Dermis microvascular lymphatic vessel endothelial cell (primary cell): ENCODE measurements at places on chromosomes 2 and 18. TPM values are rescaled to one million over a fixed set of nuclear protein-coding genes. Genes with fewer than 3 reads are reported as not detected.

The CHRNG gene
- not detected in 2 replicates for total RNA-seq

The KIF1A gene
- under 0.01 TPM in 2 replicates for total RNA-seq

GRCh38 chr2:47152803-47153202 lies 2.3 kb downstream of the STPG4 start:
- no peak for DNase-seq

- DNase-seq = no peak
Measured at GRCh38 chr2:100409461-100409860, 8.0 kb downstream of the CHST10 start.

The EPB41L3 gene
- 4.5 and 10.0 TPM in 2 replicates for total RNA-seq

DNA sequence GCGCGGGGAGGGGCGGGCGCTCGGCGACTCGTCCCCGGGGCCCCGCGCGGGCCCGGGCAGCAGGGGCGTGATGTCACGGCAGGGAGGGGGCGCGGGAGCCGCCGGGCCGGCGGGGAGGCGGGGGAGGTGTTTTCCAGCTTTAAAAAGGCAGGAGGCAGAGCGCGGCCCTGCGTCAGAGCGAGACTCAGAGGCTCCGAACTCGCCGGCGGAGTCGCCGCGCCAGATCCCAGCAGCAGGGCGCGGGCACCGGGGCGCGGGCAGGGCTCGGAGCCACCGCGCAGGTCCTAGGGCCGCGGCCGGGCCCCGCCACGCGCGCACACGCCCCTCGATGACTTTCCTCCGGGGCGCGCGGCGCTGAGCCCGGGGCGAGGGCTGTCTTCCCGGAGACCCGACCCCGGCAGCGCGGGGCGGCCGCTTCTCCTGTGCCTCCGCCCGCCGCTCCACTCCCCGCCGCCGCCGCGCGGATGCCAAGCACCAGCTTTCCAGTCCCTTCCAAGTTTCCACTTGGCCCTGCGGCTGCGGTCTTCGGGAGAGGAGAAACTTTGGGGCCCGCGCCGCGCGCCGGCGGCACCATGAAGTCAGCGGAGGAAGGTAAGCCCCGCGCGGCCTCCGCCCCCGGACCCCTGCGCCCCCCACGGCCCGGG lies at the start of gene NFATC1:
Gene NFATC1 (plus strand): TSS at position 170 of the 644 bp plus-strand sequence. CDS start 295 bp downstream, at position 465.
- DNase-seq = peak; percentile 89

The RGPD3 gene
- total RNA-seq = 0.13 and 0.25 TPM in 2 replicates

DNA sequence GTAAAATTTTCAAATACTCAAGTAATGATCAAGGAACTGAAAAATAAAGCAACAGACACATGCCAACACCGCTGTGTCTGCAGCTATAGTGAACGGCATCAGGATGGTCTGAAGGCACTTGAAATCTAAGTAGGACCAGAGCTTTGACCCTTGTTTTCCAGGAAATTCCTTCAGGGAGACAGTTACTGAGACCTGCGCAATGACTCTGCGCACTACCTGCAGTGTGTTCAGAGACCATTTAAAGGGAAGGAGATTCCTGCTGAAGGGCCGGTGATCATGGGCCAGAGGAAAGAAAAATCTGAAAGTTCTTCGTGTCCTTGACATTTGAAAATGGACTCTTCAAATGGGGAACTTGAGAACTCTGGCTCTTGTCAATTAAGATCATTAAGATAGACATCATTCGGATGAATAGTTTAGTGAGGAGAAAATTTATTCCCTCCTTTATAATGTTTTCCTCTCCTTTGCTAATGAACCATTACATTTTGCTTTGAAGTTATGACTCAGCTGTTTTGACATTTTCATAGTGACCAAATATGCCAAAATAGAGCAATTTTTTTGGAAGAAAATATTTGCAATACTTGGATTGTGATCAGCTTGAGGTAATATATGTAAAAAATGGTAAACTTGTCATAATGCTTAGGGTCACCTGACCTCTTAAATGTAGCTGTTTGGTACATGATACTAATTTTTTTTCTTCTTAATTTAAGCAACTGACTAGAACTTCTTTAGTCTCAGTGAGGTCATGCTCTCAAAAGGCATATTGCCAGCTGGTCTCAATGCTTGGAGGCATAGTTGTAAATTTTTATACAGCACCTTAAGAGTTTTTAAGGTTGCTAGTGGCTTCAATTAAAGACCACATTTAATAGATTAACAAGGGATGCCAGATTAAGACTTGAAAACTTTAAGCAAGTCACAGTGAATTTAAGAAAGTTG lies 329.3 kb downstream of the ARHGAP15 start:
- DNase-seq = no peak

DNA sequence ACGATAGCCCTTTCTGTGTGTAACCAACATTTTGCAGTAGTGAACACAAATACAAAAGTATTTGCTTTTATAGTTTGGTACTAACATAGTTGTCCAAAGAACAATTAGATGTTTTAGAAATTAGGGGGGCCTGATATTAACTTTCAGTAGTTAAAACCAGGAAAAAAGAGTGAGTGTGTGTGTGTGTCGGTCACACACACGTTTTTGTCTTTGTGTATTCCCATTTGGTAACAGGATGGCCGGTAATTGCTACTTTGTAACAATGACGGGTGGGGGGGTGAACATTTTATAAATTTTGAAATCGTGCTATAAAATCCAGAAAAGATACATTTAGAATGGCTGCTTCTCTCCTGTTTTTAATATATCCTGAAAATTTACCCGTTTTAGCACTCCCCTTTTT lies 1.5 kb downstream of the PPIG start:
- DNase-seq = peak; percentile 7

- DNase-seq = peak; percentile 29
Measured at GRCh38 chr2:188382107-188382506, 90.4 kb downstream of the GULP1 start.

- no peak for DNase-seq
Measured at GRCh38 chr18:13279181-13280069, 60.9 kb downstream of the LDLRAD4 start.

GRCh38 chr18:74654638-74655037 lies 57.0 kb downstream of the ZNF407 start:
- DNase-seq = peak; percentile 22

- DNase-seq = no peak
Measured at GRCh38 chr2:80153151-80153550, 151.4 kb downstream of the LRRTM1 start.

GRCh38 chr2:11364565-11364887 lies 20.1 kb upstream of the ROCK2 start:
- no peak for DNase-seq

The NEB gene
- total RNA-seq = 0.39 and 0.63 TPM in 2 replicates

The ITGB6 gene
- total RNA-seq = not detected in 2 replicates

The YES1 gene
- 149 and 207 TPM in 2 replicates for total RNA-seq

DNA sequence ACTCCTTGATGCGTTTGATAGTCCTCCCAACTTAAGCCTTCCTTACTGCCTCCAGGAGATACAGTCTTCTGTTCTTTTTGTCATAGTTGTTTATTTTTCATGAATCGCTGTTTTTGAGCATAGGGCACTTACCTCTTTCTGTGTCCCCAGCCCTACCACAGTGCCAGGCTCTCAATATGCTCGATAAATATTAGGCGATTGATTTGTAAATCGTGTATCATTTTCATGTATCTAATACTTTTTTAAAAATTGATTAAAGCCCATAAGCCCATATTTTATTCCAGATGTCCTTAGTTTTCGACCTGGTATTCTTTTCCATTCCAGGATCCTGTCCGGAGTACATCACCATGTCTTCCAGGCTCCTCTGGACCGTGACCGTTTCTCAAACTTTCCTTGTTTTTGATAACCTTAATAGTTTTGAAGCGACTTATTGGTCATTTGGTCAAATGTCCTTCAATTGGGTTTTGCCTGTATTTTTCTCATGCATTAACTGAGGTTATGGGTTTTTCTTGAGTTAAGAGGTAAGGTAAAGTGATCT lies 444 bp upstream of the MMADHC start:
- DNase-seq = no peak

- no peak for DNase-seq
Measured at GRCh38 chr2:218194880-218195279, 22.1 kb upstream of the ARPC2 start.

DNA sequence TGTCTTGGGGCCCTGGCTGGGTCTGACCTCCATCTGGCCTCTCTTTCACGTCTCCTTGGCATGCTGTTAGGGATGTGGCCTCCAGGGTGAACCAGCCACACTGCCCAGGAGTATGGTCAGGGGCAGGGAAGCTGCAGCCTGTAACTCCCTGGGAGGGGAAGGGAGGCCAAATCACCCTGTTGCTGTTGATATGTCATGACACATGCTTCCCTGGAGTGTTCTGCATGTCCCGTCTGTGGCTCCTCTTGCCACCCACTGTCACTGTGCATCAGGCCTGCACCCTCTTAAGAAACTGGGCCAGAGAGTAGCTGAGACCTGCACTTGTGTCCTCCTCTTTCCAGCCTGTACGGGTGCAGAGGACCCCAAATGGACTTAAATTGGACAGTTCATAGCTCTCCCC lies 221.3 kb downstream of the FHOD3 start:
- DNase-seq = no peak

The CNTNAP5 gene
- not detected in 2 replicates for total RNA-seq

- peak; percentile 51 for DNase-seq
Measured at GRCh38 chr2:42196403-42197267, 27.5 kb downstream of the EML4 start.

The ALLC gene
- total RNA-seq = not detected in 2 replicates

DNA sequence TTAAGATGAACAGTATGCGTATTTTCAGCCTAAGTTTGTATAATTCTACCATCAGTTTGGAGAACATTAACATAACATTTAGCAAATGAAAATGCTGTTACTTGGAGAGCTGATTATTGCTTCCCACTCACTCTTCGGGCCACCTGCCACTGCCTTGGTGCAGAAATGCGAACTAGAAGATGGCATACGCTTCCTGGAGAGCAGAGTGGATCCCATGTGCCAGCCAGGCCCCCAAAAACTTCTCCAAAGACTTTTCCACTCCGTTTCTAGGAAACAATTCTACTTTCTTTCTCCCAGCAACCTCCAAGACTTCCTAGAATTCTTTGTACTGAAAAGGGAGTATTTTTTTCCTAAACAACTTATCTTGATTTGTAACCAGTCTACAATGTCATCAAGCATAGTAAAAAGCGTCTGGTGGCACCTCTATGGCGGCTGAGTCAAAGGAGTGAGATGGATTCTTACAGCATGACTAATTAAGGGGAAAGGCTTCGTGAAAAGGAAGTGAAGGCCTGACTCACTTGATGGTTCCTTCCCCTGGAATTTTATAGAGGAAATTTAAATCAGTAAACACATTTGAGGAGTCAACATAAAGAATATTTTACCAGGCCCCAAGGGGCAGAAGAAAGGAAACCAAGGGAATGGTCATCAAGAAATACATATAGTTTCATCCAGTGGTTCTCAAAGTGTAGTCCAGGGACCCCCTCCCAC lies 36.6 kb downstream of the FEZ2 start:
- DNase-seq = peak; percentile 96

The KANSL1L gene
- 12.2 and 19.5 TPM in 2 replicates for total RNA-seq

DNA sequence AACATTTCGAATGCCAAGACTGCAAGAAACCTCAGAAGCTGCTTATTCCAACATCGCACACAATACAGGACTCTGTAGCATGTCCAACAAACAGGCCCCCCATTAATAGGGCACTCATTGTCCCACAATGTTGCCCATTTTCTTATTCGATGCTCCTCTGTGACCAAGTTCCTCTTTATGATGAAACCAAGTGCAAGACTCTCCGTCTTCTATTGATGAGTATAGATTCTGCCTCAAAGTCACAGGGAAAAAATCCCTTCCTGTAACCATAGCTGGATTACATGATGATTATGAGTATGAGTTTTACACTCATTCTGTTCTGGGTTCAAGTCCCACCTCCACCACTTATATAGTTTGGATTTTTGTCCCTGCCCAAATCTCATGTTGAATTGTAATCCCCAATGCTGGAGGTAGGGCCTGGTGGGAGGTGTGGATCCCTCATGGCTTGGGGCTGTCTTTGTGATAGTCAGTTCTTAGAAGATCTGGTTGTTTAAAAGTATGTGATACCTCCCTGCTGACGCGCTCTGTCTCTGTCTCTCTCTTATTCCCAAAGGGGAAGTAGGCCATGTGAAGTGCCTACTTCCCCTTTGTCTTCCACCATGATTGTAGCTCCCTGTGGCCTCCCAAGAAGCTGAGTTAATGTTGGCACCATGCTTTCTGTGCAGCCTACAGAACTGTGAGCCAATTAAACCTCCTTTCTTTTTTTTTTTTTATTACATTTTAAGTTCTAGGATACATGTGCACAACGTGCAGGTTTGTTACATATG lies 148.7 kb downstream of the OSR1 start:
- no peak for DNase-seq

The ANKRD30BL gene
- total RNA-seq = not detected in 2 replicates

The CYBRD1 gene
- 9.6 and 22.8 TPM in 2 replicates for total RNA-seq

GRCh38 chr18:44712025-44712424 lies 31.3 kb downstream of the SETBP1 start:
- DNase-seq = no peak

The MARS2 gene
- total RNA-seq = 4.1 and 6.8 TPM in 2 replicates

DNA sequence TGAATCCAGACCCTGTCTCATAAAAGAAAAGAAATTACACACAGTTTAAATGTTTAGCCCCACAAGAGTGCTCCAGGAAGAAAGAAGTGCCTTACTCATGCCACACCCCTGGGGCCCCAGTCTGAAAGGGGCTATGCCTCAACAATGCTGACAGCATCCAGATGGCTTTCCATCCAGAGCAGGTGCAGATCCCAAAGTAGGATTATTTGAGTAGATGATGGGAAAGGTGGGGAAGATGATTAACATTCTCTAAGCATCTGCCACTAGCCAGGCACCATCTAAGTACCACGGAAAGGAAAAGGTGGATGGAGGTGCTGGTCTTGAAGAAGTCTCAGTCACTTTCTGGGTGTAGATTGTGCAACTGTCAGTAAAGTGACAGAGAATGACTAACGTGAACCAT lies 16.3 kb downstream of the DPYSL5 start:
- DNase-seq = no peak

GRCh38 chr2:94923196-94923595 lies 52.0 kb downstream of the TEKT4 start:
- DNase-seq = no peak

- DNase-seq = no peak
Measured at GRCh38 chr2:70531419-70532086, 22.1 kb downstream of the TGFA start.

GRCh38 chr2:174981331-174981730 lies 23.9 kb downstream of the CHN1 start:
- no peak for DNase-seq

DNA sequence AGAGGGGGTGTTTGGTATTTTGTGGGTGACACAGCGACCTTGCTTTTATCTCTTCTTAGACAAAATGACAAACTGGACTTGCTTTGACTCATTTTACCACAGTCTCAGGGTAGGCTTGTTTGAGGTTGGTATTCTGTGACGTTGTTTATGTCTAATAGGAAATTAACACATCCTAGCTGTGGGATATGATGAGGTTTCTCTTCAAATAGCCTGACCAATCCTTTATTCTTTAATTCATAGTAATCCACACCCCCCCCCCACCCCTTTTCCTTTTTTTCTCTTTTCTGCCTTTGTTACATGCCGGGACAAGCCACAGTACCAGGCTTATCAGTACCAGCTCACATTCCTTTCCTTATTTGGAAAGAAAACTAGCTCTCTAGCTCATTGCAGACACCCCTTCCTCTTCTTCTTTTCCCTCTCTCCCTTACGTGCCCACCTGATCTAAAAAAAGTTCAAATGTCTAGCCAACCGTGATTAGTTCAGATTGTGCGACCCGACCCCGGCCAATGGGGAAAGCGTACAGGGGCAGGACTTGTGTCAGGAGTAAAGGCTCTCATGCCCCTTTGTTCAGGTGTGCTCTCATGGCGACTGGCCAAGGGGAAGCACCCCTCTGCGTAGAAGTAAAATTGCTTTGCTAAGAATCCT lies 52.2 kb upstream of the PTPRM start:
- no peak for DNase-seq

The DNAH7 gene
- under 0.01 TPM in 2 replicates for total RNA-seq

The CCDC142 gene
- total RNA-seq = 9.1 and 13.1 TPM in 2 replicates
